Bladder microvascular endothelial cell (primary cell): ENCODE measurements at places on chromosomes 16 and 17. TPM values are rescaled to one million over a fixed set of nuclear protein-coding genes. Genes with fewer than 3 reads are reported as not detected.

Gene TOX3
- not detected in 2 replicates for total RNA-seq

Gene PIMREG
- total RNA-seq = 16.3 and 32.2 TPM in 2 replicates

Gene MAF
- 0.65 and 13.3 TPM in 2 replicates for total RNA-seq

Gene GAST
- not detected in 2 replicates for total RNA-seq

Gene TMEM238L
- not detected in 2 replicates for total RNA-seq

Gene STAT5B
- 23.0 and 33.6 TPM in 2 replicates for total RNA-seq

Gene KRTAP4-3
- total RNA-seq = not detected in 2 replicates

Gene TBC1D3E
- total RNA-seq = not detected in 2 replicates

Gene COPS3
- 61.0 and 73.4 TPM in 2 replicates for total RNA-seq

Gene USP31
- total RNA-seq = 29.3 and 61.7 TPM in 2 replicates

Gene CALB2
- 0.13 TPM in 1 of 2 replicates, not detected in the other for total RNA-seq
